RWPE2 (cell line): ENCODE measurements at places on chromosomes 5 and 9.

GRCh38 chr9:21580636-21581378, 98.7 kb upstream of the IFNE start:
- peaks cover 74% of the 10 kb centered on the region for H3K4me1 ChIP-seq
- no peak overlapping the region for H3K4me3 ChIP-seq
- DNase-seq, result no peak

DNA sequence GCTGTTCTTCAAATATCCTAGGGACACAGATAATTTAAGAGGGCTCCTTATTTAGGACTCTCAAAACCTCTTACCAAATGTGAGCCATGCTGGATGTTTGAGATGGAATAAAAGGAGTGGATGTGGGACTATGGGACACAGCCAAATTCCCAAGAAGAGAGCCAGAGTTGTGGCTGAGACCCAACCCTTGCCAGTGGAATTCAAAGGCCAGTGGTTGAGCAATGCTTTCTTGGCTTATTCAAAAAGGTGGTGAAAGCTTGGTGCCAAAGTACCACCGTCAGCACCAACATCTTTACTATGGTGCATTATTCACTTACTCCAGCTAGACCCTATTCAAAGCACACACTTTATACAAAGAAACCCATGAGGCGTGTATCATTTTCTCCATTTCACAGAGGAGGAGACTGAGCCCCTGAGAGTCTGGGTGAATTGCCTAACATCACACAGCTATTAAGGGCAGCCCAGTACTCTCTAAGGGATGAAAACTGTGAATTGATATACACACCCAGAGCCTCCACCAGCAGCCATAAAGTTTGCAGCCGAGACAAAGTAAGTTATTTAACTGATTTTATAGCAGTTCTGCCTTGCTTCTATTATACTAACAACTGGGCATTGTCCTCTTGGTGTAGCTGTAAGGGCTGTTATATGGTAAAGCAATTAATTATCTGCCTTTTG, 391.7 kb downstream of the ACTL7B start:
- no peaks in the 10 kb centered on the region for H3K27me3 ChIP-seq
- no peak for DNase-seq
- H3K4me1 ChIP-seq, result no peaks in the 10 kb centered on the region
- H3K4me3 ChIP-seq, result no peak overlapping the region

- H3K27ac ChIP-seq, result no peak overlapping the region
- no peak for DNase-seq
- no peaks in the 10 kb centered on the region for H3K27me3 ChIP-seq
- no peaks in the 10 kb centered on the region for H3K36me3 ChIP-seq
Measured at GRCh38 chr9:72574156-72574810, 52.9 kb downstream of the TMC1 start.

DNA sequence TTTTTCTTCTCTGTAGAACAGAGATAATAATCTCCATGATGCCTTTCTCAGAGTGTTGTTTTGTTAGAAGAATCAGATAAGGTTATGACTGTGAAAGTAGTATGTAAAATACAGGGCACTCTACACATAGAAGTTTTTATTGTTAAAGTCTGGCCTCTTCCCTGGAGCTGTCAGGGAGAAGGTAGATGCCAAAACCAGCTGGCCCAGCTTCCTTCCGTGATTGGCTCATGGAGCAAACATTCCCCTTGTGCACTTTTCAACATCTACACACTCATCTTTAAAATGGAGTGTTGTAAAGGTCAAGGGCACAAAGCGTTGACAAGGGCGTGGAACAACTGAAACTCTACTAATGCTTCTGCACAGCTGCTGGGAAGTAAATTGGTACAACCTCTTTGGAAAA, 7.4 kb upstream of the RNF183 start:
- no peak overlapping the region for H3K27ac ChIP-seq
- no peak overlapping the region for H3K4me3 ChIP-seq
- no peaks in the 10 kb centered on the region for H3K4me1 ChIP-seq
- DNase-seq, result no peak
- H3K27me3 ChIP-seq, result no peaks in the 10 kb centered on the region
- no peaks in the 10 kb centered on the region for H3K36me3 ChIP-seq

GRCh38 chr5:98905857-98906688, 22.7 kb downstream of the CHD1 start:
- H3K36me3 ChIP-seq, result peaks cover 67% of the 10 kb centered on the region
- peaks cover 30% of the 10 kb centered on the region for H3K4me1 ChIP-seq
- peak overlapping the region; percentile 25 for H3K27ac ChIP-seq
- H3K4me3 ChIP-seq, result no peak overlapping the region
- DNase-seq, result no peak

DNA sequence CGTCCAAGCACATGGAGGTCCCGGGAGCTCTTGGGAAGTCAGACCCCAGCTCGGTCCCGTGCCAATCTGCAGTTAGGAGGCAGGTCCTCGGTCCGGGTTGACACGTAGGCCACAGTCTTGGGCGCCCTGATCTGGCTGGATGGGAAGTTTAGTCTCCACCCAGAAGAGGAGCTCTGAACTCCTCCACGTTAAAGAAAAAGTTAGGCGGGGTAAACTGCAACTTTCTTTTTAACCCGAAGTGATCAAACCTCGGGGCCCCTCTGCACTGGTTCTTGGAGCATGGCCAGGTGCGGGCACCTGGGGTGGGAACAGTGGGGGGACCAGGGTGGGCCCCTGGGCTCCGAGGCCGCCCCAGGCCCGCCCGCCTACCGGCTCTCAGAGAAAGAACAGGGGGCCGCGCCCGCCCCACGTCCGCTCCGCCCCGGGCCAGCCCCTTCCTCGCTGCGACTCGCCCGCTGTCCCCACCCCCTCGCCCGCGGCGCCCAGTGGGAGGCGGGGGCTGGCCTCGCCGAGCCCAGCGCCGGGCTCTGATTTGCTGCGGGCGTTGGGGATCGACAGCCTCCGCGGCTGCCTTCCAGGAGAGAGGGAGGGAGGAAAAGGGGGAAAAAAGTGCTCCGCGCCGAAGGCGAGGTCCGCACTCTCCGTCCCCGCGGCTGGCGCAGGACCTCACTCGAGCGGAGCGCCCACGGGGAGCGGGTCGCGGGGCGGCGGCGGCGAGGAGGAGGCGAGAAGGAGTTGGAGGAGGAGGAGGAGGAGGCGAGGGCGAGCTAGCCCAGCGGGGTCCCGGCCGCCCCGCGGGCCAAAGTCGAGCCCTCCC, at the start of gene COL5A1:
Gene COL5A1, plus strand, starts transcription at position 631 of the 817 bp plus-strand sequence. CDS start 385 bp downstream, outside the sequence.
- H3K27ac ChIP-seq, result peak within 1 kb of the TSS; percentile 90
- H3K27me3 ChIP-seq, result no peaks in the 10 kb centered on the region
- peaks cover 9% of the 10 kb centered on the region for H3K4me1 ChIP-seq
- peak; percentile 87 for DNase-seq
- H3K4me3 ChIP-seq, result peak within 1 kb of the TSS; percentile 65
